M059J (cell line): ENCODE measurements at places on chromosomes 16 and 17. TPM values are rescaled to one million over a fixed set of nuclear protein-coding genes. Genes with fewer than 3 reads are reported as not detected.

DNA sequence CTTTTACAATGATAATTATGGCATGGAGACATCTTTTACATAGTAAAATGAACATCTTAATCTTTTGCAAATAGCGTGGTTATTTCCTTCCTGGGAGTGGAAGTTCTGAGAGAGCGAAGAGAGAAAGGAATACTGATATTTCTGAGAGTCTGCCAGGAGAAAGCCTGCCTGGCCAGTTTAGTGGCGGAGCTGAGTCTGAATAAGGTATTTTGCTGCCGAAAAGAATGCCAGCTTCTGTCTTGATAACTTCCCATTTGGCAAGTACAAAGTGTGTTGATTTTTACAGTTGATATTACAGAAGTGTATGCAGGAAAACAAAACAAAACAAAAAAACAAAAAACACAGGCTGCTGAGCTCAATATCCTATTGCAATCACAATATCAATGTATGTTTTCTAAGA lies 55.9 kb downstream of the KCNJ2 start:
- no peak for DNase-seq

DNA sequence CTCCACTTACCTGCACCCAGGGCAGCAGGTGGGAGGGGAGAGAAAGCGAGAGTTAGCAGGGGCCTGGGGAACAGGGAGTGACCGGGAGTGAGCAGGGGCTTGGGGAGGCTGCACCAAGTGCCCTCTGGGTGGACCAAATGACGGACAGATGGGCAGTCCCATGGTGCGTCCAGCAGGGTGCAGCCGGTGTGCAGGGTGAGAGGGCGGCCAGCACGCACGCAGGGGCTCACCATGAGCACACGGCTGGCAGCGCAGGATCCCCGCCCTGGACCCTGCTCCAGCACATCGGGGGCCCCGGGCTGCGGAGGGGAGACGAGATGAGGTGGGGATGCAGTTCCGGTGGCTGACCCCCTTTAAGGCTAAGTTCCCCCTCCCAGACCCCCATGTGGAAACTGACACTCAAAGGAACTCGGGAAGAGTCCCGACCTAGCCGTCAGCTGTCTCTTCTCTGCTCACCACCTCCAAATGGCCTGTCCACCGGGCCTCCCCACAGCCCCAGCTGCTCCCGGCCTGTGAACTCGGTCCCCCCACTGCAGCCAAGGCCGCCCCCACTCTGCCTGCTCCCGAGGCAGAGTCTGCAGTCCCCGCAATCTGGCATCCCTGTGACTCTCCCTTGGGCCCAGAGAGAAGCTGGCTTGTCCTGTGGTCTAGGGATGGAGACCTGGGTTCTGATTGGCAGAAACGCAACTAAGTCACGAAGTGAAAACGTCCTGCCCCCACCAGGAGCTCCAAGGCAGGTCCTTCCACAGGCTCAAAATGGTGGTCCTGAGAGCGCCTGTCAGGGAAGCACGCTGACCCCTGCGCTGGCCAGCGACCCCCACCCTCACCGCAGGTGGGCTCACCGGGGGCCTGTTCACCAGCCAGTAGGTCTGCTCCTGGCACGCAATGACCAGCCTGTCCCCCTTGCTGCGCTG lies 2.9 kb downstream of the RGS11 start:
- DNase-seq: no peak

GRCh38 chr17:8629371-8630226 lies 926 bp downstream of the MYH10 start:
- DNase-seq: peak; percentile 22

- peak; percentile 89 for DNase-seq
These were observed 2.3 kb downstream of the SLFN5 start for GRCh38 chr17:35245196-35245486.

DNA sequence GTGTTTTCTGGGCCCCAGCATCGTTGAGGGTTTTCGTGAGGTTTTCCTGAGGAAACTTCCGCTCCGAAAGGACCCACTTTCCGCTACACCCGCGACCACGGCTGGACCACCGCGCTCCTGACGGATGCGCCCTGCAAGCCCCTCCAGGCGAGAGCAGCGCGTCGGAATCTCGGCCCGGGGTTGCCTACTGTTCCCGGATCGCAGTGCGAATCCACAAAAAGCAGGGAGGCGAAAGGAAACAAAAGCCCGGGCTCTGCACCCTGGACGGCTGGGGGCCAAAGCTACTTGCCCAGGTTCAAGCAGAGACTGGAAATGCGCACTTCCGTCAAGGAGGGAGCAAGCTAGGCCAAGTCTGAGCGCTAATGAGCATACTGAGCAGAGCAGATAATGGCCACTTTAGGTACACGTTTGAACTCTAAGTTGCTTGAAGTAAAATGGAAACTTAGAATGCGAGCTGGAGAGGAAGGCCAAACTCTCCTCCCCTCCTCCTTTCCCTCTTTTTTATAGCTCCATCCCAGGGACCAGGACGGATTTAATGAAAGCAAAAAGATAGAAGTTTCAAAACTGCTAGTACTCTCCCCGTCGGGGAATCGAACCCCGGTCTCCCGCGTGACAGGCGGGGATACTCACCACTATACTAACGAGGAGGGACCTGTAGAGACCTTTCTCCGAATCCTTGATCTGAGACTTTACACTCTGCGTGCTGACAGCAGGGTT lies 11.4 kb upstream of the AURKB start:
- DNase-seq: peak; percentile 87

The TVP23A gene
- 0.10 TPM in 1 of 2 replicates, not detected in the other for total RNA-seq

- no peak for DNase-seq
These were observed 16.9 kb upstream of the RNF213 start for GRCh38 chr17:80243526-80244433.

The IRX3 gene
- 8.4 and 12.7 TPM in 2 replicates for total RNA-seq

DNA sequence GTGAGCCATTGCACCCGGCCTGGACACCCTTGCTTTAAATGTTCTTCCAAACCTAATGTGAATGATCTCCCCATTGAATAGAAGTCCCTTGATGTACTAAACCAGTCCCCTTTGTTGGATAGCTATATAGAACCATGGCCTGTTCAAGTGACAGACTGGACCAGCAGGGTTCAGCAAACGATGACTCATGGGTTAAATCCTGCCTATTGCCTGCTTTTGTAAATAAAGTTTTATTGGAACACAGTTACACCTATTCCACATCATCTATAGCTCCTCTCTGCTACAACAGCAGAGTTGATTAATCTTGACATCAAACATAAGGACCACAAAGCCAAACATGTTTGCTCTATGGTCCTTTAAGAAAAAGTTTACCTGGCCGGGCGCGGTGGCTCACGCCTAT lies 56.1 kb downstream of the CRISPLD2 start:
- no peak for DNase-seq

The SPATA22 gene
- total RNA-seq: not detected in 2 replicates

GRCh38 chr17:82396601-82397435 lies 21.3 kb upstream of the HEXD start:
- peak; percentile 29 for DNase-seq

The PABPN1L gene
- total RNA-seq: not detected in 2 replicates

DNA sequence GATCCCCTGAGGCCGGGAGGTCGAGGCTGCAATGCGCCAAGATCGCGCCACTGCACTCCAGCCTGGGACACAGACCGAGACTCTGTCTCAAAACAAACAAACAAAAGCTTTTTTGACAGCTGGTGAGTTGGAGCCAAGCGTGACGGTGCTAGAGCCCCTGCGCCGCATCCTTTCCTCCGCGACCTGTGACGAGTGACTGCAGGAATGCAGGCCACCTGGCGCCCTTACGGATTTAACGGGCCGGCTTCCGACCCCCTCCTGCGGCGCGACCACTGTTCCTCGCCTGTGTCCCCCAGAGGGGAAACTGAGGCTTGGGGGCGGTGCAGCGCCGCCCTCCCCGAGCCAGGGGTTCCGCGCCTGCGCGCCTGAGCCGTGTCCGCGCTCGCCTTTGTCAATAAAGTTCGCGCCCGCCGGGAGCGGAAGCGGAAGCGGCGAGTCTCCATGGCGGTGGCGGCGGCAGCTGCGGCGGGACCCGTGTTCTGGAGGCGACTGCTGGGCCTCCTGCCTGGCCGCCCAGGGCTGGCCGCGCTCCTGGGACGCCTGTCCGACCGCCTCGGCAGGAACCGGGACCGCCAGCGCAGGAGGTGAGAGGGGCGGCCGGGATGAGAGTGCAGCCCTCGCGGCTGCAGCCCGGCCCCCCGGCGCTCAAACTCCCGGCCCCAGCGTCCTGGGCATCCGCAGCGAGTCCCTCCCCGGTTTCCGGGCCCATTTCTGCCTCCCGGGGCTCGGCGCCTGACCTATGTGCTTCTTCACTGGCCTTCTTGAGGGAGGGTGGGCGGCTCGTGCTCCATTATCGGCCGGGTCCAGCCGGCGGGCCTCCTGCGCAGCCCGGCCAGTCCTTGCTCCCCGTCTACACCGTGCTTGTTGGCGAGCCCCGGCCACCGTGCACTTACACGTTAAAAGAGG lies at the start of gene PGS1:
Gene PGS1 (plus strand): TSS at position 425 of the 906 bp plus-strand sequence. CDS start 17 bp downstream, at position 442.
- DNase-seq: peak; percentile 66

GRCh38 chr17:59356543-59357218 lies 25.2 kb downstream of the YPEL2 start:
- no peak for DNase-seq

GRCh38 chr17:56114469-56114868 lies 38.8 kb upstream of the ANKFN1 start:
- no peak for DNase-seq

The GAST gene
- total RNA-seq: not detected in 2 replicates

DNA sequence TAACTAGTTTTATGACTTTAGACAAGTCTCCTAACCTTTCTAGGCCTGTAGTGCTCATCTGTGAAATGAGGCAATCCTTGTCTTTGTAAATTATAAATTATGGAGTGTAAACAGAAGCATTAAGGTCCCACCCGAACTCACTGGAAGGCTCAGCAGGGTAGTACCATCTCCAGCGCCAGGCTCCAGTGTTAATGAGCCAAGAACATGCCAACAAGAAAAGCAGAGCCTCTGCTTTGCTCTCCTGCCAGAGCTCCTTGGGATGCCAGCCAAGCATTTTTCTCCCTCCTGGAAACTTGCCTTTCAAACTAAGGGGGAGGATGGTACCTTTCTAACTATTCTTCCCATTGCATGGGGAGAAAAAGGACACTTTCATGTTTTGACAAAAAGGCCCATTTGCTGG lies 14.9 kb downstream of the LIMD2 start:
- no peak for DNase-seq

GRCh38 chr17:77863814-77864161 lies 94.7 kb upstream of the TNRC6C start:
- DNase-seq: no peak

DNA sequence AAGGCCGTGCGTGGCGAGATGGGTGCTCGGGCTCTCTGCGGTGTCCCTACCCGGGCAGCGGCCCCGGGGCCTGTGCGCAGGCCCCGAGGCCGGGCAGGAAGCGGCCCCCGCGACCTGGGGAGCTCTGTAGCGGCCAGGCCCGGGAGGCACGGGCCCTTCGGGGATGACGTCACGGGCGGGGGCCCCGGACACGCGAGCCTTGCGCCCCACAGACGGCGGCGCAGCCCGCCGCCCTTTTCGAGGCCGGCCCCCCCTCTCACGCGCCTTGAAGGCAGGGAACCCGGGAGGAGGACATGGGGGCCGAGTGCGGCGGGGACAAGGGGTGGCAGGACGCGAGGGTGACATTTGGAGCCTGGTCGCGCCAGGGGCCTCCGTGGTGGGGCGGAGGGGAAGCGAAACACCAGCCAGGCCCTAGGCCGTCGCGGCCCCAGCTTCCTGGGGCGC lies 1.1 kb downstream of the RAI1 start:
- DNase-seq: peak; percentile 58

- DNase-seq: no peak
These were observed 153.4 kb downstream of the TMEM114 start for GRCh38 chr16:8436931-8437330.

The TP53TG3C gene
- not detected in 2 replicates for total RNA-seq
